Left cardiac atrium (tissue), 4 donors: ENCODE measurements at places on chromosomes 3 and 15. TPM values are rescaled to one million over a fixed set of nuclear protein-coding genes. Genes with fewer than 3 reads are reported as not detected.

- no peak for DNase-seq
Observed at GRCh38 chr3:82509106-82509842, 747.8 kb upstream of the GBE1 start.

DNA sequence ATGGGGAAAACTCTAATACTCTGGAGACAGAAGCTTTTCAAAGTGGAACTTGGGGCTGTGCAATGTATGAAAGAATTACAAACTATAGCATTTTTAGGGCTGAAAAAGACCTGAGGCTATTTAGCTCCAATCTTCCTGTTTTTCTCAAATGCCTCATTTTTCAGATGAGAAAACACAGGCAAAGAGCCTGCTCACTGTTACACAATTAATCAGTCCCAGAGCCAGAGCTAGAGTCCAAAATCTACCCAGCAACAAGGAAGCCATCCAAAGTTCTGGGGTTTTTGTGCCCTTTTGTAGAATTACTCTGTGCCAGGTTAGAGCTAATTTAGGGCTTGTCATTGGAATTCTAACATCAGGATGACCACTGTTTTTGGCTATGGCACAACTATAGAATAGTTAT lies 45.5 kb downstream of the GPR149 start:
- no peak for DNase-seq

DNA sequence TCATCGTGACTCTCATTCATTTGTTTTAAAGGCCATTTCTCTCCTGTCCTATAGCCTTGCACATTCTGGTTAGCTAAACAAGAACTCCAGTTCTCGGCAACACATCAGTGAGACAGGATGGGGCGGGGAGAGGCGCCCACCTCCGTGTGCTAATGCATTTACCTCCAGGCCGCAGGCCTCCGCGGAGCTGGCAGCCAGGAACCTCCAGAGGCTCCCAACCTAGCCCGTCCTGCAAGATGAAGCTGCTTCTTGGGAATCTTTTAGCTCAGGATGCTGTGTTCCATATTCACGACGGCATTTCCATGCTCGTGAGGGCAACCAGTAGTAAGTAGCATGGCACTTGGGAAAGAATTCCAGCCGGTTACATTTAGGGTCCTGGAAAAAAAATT lies 47.9 kb downstream of the RGMA start:
- no peak for DNase-seq

DNA sequence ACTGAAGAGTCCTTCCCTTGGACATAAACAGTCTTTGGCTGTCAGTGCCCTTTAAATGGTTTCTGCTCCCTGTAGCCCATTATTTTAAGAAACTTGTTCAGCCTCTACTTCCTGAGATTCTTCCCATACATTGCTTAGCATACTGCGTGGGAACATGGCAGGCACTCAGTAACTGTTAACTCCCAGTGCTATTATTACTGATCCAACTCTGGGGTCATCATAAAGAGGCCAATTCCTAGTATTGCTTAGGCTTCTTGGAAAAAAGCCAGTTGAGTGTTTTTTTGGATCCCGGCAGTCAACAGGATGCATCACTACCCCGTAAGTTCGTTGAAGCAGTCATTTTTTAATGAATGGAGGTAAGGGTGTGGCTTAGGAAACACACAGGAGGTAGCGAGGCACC lies 206.2 kb upstream of the ADAMTS9 start:
- no peak for DNase-seq

- DNase-seq = no peak
Observed at GRCh38 chr3:119570229-119570628, 9.1 kb upstream of the ADPRH start.

GRCh38 chr15:86183596-86184491 lies 104.2 kb downstream of the AGBL1 start:
- DNase-seq = no peak

DNA sequence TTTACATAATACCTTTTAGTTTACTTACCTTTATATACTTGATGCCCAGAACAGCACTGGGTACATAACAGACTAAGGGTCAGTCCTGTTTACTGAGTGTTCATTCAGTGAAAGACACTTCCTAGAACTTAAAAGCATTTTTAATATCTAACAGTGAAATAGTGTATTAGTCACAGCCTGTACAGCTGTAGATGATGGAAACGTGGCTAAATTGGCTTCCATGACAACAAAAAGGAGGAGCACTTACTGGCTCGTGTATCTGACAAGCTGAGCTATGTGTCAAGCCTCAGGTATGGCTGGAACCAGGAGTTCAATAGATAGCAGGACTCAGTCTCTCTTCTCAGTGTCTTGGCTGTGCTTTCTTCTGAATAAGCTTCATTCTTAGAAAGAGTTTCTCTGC lies 40.2 kb downstream of the CMTM8 start:
- DNase-seq = no peak

DNA sequence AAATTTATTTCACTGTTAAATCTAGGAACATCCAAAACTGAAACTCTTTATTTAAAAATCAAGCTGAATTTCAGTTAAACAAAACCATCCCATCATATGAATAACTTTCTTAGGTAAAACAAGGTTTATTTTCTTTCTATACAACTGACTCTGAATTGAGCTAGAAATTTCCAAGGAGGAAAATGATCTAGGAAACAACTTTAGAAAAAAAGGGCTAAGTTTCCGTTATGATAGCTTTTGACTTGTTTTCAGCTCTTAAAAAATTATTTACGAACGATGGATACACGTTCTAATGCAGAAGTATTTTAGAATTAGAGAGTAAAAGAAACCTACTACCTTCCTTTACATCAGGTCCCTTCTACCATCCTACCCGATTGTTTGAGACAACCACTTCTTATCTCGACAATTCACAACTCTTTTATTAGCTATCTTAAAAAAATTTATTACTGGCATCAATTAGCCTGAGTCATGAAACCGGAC lies 1.8 kb upstream of the IGF1R start:
- no peak for DNase-seq

The GALNT15 gene
- 26.5 TPM for total RNA-seq

DNA sequence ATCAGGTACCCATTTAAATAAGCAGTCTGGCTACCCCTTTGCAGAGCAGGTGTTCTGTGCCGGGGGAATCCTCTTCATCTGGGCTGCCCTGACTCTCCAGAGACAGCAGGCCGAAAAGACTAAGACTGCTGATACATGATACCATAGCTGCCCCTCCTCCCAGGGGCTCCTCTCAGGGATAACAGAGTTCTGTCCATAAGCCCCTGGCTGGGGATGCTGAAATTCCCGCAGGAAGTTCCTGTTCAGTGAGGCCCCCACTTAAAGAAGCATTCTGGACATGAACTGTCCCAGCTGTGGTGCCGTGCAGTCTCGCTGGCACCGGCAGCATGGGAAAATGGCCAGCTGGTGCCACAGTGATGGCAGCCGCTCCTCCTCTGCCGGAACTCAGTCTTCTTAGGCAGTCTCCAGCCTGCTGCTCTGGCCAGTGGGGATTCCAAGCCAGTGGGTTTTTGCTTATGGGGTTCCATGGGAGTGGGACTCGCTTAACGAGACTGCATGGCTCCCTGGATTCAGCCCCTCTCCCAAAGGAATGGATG lies 1026.2 kb downstream of the NAALADL2 start:
- no peak for DNase-seq

DNA sequence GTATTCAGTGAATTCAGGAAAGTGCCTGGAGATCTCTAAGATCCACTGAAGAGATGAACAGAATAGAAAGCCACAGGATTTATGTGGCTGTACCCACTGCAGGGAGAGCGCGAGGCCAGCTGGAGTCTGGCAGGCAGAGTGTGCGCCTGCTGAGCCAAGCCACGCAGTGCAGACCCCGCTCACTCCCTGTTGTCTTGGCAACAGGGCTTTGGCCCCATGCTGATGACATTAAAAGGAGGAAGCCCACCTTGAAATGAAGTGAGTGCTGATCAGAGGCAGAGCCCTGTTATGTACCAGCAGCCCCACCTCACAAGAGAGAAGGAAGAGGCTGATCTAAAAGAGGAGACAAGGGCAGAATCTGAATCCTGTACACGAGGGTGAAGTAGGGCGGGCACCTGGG lies 36.7 kb downstream of the PXYLP1 start:
- no peak for DNase-seq

The KNL1 gene
- 0.55 TPM for total RNA-seq

The MYRIP gene
- total RNA-seq = 6.8 TPM

- no peak for DNase-seq
Observed at GRCh38 chr15:60871731-60872130, 357.4 kb downstream of the RORA start.

The LRRK1 gene
- 9.1 TPM for total RNA-seq
